ENCODE measurements at places on chromosomes 12 and 14.

DNA sequence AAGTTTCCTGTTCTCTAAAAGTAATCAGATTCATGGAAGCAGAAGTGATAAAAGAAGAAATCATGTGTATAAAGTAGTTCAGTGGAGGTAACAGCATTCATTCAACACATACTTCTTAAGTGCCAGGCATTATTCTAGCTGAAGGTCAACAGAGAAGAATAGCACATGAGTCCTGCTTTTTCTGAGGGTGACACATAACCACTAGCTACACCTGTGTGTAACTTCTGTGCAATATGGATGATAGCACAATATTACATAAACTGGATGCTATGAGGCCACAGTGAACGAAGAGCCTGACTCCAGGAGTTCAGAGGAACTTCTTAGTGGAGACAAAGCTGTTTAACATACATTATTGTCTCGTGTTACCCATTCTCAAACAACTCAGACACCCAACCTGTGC lies 114.3 kb upstream of the PCED1B start:
- no peak for DNase-seq

- peak; percentile 58 for DNase-seq
Measured at GRCh38 chr12:46124848-46125619, 134.7 kb upstream of the SCAF11 start.

- DNase-seq: no peak
Measured at GRCh38 chr12:66025477-66025876, 105.1 kb downstream of the LLPH start.

GRCh38 chr12:108129017-108129812 lies at the start of gene WSCD2:
Gene WSCD2 (plus strand): TSS chr12:108129288. CDS start chr12:108195833, 66,545 bp downstream.
- no peak for DNase-seq

DNA sequence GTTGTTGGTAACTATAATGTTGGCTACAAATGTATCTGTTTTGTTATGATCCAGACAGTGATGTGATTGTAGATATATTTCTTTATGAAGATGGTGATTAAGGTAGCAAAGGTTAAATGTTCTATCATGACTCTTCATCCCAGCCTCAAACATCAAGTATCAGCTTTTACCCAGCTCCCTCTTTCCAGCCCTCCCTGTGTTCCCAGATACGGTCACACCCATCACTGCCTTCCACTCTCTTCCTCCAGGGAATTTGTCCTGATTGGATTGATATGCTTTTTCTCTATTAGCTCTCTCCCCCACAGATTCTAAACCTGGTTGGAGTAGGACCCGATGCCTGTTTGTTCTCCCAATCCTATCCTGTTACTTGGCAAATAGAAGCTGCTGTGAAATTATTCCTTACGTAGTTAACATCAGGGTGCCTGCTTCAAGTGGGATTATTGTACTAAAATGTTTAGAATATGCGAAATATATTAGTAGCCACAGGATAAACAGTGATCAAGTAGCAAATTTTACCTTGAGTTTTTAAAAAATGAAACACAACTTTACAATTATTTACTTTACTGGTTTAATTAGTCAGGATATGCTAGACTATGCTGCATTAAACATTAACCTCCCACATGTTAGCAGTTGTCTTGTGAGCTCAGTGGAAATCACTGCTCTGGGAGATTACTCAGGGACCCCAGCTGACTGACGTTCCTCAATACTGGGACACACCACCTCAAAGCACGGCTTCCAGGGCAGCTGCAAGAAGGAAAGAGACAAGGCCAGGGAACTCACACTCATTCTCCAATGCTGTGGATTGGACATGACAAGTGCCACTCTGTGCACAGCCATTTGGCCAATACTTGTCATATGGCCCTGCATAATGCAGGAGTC lies 165.3 kb downstream of the ALX1 start:
- no peak for DNase-seq

GRCh38 chr14:89524412-89524811 lies 107.4 kb upstream of the FOXN3 start:
- no peak for DNase-seq

GRCh38 chr14:68987653-68988036 lies 8.5 kb upstream of the ACTN1 start:
- DNase-seq: no peak

DNA sequence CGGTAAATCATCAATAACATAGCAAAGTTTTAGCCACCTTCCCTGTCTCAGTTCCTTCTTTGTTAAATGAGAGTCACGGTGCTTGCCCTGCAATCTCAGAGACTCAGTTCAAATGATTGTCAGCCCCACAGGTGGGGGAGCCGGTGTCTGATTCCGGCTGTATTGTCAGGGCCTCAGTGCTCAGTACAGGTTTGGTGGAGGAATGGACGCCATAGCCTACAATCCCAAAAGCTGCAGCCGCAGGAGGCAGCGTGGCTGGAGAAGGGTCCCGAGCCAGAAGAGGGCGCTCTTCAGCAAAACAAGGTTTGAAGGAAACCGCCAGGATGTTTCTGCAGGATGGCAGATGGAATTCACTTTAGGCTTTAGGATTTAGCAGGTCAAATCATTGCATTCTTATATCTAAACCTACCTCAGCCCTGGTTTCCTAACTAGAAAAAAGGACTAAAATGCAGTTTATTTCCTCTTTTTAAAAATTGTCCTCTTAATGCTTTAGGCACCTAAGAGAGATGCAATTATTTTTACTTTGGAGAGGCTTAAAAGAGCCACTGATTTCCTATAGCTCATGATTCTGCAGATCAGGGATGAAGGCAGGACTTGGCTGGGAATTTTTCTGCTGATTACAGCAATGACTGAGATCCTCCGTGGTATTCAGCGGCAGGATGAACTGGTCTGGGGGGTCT lies 29.2 kb downstream of the FOS start:
- DNase-seq: no peak

GRCh38 chr12:79689477-79690141 lies 1.2 kb downstream of the PAWR start:
- no peak for DNase-seq

DNA sequence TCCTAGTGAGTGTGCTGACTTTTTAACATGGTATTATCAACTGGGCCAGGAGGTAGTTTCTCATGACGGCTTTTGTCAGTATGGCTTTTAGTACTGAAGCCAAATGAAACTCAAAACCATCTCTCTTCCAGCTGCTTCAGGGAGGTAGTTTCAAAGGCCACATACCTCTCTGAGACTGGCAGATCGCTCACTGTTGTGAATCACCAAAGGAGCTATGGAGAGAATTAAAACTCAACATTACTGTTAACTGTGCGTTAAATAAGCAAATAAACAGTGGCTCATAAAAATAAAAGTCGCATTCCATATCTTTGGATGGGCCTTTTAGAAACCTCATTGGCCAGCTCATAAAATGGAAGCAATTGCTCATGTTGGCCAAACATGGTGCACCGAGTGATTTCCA lies 141.1 kb downstream of the HMGA2 start:
- peak; percentile 53 for DNase-seq
